Amygdala (tissue), 56 donors: ENCODE measurements at places on chromosomes 2 and 18.

- DNase-seq, result no peak
Measured at GRCh38 chr2:154264024-154264423, 392.3 kb downstream of the GALNT13 start.

- no peak for DNase-seq
Measured at GRCh38 chr2:240214790-240215675, 74.6 kb upstream of the OTOS start.

DNA sequence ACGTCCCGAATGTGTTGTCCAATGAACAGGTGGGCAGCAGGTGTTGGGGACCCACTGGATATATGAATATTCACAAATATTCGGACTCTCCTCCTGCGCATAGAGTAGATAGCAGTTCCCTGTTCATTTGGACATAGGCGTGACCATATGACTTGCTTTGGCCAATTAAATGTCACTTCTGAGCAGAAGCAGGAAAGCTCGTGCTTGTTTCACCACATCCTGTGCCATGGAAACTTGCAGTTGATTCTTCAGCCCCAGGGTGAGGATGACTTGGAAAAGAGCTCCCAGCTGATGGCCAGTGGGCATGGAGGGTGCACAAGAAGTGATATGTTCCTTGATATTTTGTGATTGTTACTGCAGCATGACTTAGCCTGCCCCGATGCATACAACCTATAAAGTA, 52.6 kb downstream of the PTPRM start:
- no peak for DNase-seq

- no peak for DNase-seq
Measured at GRCh38 chr18:24228667-24229041, 89.8 kb downstream of the CABYR start.

DNA sequence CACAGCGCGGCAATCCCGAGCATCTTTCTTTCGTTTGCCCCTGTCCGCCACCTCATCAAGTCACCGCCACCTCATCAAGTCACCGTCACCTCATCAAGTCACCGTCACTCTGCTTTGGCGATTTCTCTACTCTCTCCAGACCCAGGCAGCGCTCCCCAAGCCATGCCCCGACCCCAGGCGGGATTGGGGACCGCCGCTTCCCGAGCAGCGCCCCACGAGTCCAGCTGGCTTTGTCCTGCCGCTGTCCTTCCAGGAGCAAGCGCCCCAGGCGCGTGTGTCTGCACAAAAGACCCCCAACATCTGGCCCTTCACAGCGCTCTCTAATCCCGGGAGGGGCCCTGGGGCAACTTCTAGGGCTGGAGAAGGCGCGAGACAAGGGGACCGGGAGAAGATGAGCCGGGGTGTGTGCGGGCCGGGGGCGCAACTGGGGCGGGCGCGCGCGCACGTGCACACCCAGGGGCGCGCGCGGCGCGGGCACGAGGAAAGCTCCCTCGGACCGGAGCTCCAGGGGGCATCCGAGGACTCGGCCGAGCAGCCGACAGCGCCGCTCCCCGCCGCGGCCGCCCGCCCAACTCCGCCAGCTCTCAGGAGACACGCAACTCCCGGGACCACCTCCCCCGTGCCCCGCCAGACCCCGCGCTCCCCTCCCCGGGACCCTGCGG, 633 bp upstream of the RNF152 start:
- peak; percentile 22 for DNase-seq

- no peak for DNase-seq
Measured at GRCh38 chr18:3293196-3293951, 31.4 kb downstream of the MYL12B start.

DNA sequence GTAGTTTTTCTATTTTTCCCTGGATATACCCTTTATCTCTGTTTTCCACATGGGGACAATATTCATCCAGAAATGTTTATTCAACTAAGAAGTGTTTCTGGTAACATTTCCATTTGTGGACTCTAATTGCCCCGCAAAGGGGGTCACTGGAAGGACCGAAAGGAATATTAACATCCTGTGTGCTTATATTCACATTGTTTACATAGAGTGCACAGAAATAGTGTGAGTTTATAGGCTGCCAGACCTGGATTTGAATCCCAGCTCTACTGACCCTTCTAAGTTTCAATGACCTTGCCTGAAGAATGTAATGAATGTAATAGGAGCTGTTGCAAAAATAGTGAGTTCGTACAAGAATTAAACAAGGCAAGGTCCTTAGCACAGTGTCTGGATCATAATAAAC, 152.9 kb upstream of the NCKAP5 start:
- no peak for DNase-seq

- no peak for DNase-seq
Measured at GRCh38 chr2:207155516-207156444, 10.0 kb downstream of the KLF7 start.

DNA sequence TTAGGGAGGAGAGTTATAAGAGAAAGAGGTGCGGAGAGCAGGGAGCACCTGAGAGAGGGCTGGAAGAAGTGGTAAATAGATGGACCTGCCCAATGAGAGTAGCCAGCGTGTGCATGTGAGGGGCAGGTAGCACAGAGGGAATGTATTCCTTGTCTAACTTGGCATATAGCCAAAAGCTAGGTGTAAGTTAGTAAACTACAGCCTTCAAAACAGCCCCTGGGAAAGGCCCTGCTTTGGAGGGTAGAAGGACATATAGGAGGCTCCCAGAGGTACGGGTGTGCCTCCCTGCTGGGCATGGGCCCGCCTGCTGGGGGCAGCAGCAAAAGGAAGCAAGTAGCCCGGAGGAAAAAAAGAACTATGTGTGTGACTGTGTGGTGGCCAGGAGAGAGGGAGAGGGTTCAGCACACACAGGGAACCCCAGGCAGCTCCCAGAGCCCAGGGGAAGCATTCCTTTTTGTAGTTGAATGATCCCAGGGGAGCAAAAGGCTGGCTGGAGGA, 48.0 kb downstream of the TCF7L1 start:
- no peak for DNase-seq

- DNase-seq, result no peak
Measured at GRCh38 chr2:14199040-14199439, 433.5 kb upstream of the LRATD1 start.

DNA sequence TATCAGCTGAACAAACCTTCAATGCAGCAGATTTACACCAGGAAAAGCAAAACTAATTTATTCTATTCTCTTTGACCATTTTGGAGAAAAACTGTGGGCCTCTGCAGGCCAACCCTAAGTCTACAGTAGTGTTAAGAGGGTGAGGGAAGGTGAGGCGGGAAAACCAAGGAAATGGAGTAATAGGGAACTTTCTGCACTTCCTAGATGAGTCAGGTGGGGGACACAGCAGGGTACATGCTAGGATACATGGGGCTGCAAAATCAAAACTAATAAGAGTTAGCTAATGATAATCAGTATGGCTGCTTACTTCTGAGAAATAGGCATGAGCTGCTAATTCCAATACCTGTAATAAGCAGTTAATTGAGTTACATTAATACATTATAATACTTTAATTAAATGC, 66.0 kb upstream of the PGAP1 start:
- no peak for DNase-seq

GRCh38 chr2:22934747-22935146, 450.2 kb upstream of the KLHL29 start:
- no peak for DNase-seq

GRCh38 chr2:118442996-118443553, 354.8 kb downstream of the INSIG2 start:
- DNase-seq, result no peak

- DNase-seq, result no peak
Measured at GRCh38 chr2:170530803-170531564, 184.2 kb upstream of the SP5 start.

DNA sequence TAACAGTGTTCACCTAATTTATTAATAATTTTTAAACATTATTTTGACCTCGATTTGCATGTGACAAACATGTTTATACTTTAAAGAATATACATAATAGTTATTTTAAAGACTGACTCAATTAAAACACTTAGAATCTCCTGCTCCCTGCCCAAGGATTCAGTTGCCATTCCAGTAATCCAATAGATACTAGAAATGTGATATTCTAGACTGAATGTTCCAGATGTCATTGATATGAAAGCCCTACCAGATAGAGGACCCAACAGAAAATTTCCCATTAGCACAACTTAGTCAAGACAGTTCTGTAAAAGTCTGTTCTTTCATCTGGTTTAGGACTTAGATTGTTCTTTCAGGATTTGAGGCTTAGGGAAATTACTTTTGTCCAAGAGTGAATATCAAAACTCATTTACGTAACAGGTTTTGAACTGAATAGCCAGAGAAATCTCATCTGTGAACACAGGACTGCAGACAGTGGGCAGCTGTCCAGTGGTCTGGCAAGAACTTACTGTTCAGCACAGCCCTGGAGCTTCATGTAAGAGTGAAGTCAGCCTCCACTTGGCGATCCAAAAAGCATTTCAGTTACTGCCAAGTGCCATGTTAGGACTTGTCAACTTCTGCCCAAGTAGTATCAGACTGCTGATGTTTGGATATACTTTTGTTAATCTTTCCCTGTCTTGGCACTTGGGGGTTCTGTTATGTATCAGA, 77.5 kb downstream of the OSBPL6 start:
- DNase-seq, result peak; percentile 7

- no peak for DNase-seq
Measured at GRCh38 chr2:225820826-225821225, 421.3 kb downstream of the NYAP2 start.

GRCh38 chr2:218995972-218996711, 2.9 kb upstream of the CRYBA2 start:
- peak; percentile 87 for DNase-seq

GRCh38 chr2:75170889-75171288, 28.4 kb downstream of the TACR1 start:
- DNase-seq, result no peak

- no peak for DNase-seq
Measured at GRCh38 chr18:77205769-77206168, 43.9 kb upstream of the GALR1 start.

- no peak for DNase-seq
Measured at GRCh38 chr2:85978883-85979780, 90.3 kb upstream of the ST3GAL5 start.

- no peak for DNase-seq
Measured at GRCh38 chr18:37458697-37459096, 106.9 kb downstream of the CELF4 start.

GRCh38 chr18:32420084-32420750, 50.5 kb downstream of the GAREM1 start:
- DNase-seq, result no peak

GRCh38 chr2:84187258-84187657, 271.8 kb downstream of the SUCLG1 start:
- no peak for DNase-seq

DNA sequence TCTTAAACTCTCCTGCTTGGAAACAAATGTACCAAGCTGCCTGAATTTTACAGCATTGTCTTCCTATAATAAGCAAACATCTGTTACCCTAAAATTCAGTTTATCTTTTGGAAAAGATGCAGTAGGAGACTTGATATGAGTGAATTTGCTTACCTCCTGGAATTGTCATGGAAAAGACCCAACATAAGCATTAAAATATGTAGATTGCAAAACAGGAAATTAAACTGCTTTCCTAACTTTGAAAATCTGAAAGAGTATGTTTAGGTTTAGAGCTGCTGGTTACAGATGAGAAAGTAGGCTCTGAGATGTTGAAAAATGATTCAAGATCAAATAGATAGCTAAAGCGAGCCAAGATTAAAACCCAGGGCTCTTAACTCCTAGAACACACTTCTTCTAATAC, 316.5 kb downstream of the SOX11 start:
- no peak for DNase-seq

DNA sequence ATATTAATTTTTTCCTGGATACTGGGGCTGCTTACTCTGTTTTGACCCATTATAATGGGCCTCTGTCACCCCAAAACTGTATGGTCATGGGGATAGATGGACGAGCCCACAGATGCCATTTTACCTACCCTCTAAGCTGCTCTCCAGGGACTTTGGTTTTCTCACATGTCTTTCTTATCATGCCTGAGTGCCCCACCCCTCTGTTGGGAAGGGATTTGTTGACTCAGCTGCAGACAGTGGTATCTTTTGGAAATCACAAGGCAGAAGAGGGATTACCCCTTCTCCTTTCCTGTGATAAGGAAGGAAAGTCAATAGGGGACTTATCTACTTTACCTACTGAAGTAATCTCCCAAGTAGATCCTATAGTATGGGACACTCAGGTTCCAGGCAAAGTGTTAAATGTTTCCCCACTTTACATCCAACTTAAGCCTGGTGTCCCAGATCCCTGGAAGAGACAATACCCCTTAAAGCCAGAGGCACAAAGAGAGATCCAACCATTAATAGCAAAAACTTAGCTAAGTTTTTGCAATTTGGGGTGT, 182.7 kb downstream of the RNF152 start:
- no peak for DNase-seq

GRCh38 chr2:36951027-36951518, 15.3 kb downstream of the STRN start:
- no peak for DNase-seq

DNA sequence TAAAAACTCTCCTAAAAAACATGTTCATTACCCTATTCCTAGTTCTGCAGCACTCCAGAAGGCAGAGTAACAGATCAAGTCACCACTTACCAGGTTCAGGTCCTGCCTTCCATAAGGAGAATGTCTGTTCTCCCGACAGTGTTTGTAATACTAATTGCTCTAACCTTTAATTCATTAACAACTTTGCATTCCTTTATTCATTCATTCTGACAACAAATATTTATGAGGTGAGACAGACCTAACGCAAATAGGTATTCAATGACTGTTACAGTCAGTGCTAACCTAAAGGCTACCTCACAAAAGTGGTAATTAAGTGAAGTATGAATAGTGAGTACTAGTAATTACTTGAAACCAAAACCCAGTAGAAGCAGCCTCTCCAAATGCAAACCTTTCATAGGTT, 224.0 kb downstream of the AFF3 start:
- DNase-seq, result no peak

- no peak for DNase-seq
Measured at GRCh38 chr18:8106603-8107002, 502.6 kb upstream of the RAB12 start.

- DNase-seq, result no peak
Measured at GRCh38 chr2:240121190-240121589, 14.9 kb downstream of the COPS9 start.

DNA sequence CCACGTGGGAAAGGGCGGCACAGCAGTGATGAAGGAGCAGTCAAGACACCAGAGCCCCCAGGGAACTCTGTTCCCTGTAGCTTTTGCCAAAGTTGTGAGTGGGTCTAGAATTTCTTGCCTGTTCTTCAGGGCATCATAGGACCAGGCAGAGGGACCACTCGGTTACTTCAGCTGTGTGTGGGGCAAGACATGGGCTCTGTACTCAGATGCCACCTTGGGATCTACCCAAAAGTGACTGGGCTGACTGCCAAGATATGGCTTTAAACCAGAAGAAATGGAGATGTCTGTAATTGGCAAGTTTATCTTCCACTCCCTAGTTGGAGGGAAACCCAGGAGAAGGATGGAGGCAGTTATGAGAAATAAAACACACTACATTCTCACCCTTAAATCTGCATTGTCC, 29.6 kb downstream of the KCNF1 start:
- no peak for DNase-seq

GRCh38 chr18:49025426-49025766, 74.6 kb upstream of the SMAD7 start:
- DNase-seq, result no peak

DNA sequence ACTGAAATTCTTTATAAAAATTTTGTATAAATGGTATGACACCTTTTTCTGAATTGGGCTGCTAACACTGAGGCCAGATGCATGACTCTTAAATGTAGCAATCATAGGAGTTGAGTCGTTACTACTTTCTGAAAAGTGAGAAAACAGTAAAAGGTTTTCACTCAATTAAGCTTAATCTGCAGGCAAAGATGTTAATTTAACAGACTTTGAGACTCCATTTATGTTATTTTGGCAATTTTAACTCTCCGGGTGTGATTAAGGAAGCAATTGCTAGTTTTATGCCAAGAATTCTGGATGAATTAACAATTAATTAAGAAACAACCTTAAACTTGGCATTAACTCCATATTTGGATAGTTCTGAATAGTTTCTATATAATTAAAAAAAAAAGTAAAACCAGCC, 104.3 kb downstream of the AGPS start:
- DNase-seq, result no peak
